ENCODE measurements at places on chromosomes 2 and 18.

- no peak for DNase-seq
Observed at GRCh38 chr2:62032096-62032495, 126.6 kb downstream of the COMMD1 start.

- DNase-seq, result no peak
Observed at GRCh38 chr2:217551252-217551899, 451.4 kb downstream of the TNS1 start.

GRCh38 chr2:64067326-64067725 is 48.1 kb upstream of the VPS54 start:
- DNase-seq, result no peak

GRCh38 chr2:44362207-44363015 is 664 bp downstream of the CAMKMT start:
- DNase-seq, result no peak

DNA sequence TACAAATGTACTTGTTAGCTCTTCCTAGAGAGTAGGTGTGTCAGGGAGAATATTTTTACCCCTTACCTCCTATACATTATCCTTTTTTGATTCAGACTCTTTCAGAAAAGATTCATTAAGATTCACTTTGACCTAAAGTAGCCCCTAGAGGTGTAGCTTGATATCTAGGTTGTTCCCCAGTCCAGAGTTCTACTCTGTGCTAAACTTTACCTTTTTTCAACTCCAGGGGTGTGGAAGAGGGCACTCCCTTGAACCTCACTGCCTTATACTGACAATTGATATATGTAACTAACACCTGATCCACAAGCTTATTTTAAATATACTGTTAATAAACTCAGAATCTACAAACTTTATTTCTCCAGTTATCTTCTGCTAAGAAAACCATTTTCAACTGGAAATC is 30.0 kb downstream of the AFTPH start:
- DNase-seq, result no peak

- DNase-seq, result no peak
Observed at GRCh38 chr2:171515672-171516298, 6.5 kb upstream of the CYBRD1 start.

GRCh38 chr2:112666761-112667122 is 21.0 kb downstream of the SLC20A1 start:
- no peak for DNase-seq

- DNase-seq, result peak; percentile 55
Observed at GRCh38 chr18:62249478-62250097, 62.5 kb downstream of the RELCH start.

- no peak for DNase-seq
Observed at GRCh38 chr2:239884051-239884405, 141.1 kb downstream of the NDUFA10 start.

Data from stimulated activated CD8-positive, alpha-beta memory T cell treated with anti-CD3 and anti-CD28 coated beads, Interleukin-7, amount 100 ng/mL, for 4 hours (primary cell).